ENCODE measurements at places on chromosomes 7 and 10.
A peak's percentile ranks its signal among the peaks of the same experiment; 100 is the strongest.

- DNase-seq = no peak
Observed at GRCh38 chr7:78703391-78703790, 750.1 kb downstream of the MAGI2 start.

- no peak for DNase-seq
Observed at GRCh38 chr7:157484411-157485081, 147.7 kb downstream of the DNAJB6 start.

DNA sequence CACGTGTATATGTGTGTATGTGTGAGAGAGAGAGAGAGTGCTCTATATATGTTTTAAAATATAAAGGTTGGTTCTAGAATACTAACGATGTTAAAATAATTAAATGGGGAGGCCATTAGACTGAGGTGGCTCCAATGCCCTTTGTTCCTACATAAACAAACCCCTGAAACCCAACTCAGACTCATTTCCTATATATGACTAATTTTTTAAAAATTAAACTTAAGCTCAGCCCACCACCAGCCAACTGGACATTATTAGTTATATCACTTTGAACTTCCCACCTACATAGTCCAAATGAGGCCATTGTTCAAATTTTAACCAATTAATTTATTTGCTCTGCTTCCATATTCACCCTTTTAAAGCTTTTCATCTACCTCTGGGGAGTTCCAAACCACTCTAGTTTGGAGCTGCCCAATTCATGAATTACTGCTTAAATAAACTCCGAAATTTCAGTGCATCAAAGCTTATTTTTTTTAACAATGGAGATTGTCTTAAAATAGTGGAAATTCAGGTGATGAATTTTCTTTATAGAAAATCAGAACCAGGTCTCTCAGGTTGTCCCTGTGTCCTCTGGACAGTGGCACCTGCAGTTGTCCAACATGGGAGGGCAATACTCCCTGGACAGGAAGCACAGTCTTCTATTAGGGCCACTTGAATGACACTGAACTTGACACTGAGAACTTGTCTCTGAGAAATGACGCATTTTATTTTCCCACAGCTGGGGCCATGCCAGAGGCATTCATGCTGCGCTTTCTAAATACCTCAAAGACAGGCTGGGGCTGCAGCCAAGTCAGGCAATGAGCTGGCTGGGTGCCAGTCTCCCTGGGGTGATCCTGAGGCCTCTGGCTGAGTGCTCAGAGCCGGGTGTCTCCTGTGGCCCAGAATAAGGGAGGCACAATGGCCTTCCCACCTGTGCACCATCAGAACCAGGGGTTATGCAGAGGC lies 109.5 kb upstream of the TMEM72 start:
- no peak for DNase-seq

- no peak for DNase-seq
Observed at GRCh38 chr10:70106958-70107791, 25.4 kb downstream of the AIFM2 start.

GRCh38 chr10:116398224-116398623 lies 29.4 kb upstream of the PNLIPRP3 start:
- DNase-seq = no peak

- no peak for DNase-seq
Observed at GRCh38 chr10:8511026-8511425, 456.5 kb downstream of the GATA3 start.

DNA sequence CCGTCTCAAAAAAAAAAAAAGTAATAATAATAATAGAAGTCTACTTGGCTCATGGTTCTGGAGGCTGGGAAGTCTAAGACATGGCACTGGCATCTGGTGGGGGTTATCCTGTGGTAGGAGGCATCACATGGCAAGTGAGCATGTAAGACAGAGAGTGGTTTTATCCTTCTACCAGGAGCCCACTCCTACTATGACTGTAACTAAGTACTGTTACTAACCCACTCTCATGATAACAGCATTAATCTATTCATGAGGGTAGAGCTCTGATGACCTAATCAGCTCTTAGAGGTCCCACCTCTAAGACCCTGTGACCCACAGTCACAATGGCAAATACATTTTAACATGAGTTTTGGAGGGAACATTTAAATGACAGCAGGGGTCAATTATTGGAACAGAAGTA lies 43.3 kb upstream of the NRF1 start:
- no peak for DNase-seq

GRCh38 chr7:112495156-112495788 lies 14.5 kb downstream of the LSMEM1 start:
- DNase-seq = no peak

GRCh38 chr10:126878594-126878993 lies 26.6 kb upstream of the DOCK1 start:
- no peak for DNase-seq

- no peak for DNase-seq
Observed at GRCh38 chr10:61673360-61673759, 10.6 kb downstream of the CABCOCO1 start.

DNA sequence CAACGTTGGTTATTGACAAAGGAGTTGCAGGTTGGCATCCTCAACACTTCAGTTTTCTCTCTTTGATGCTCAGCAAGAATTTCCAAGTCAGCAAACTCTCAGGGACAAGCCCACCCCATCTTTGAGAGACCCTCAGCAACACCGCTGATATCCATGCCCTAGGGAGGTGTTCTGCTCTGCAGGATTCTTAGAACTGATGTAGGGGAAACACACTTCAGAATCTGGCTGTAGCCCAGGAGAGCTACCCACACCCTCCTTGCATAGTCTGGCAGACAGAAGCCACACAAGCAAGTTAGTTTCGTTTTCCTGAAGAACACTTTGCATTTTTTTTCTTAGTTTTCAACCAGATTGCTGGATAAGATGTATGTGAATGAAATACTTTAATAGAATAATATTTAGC lies 822 bp downstream of the SAMD9L start:
- DNase-seq = peak; percentile 11

GRCh38 chr7:111980725-111981124 lies 225.5 kb downstream of the DOCK4 start:
- DNase-seq = no peak

- no peak for DNase-seq
Observed at GRCh38 chr7:9201928-9202327, 768.5 kb downstream of the NXPH1 start.

DNA sequence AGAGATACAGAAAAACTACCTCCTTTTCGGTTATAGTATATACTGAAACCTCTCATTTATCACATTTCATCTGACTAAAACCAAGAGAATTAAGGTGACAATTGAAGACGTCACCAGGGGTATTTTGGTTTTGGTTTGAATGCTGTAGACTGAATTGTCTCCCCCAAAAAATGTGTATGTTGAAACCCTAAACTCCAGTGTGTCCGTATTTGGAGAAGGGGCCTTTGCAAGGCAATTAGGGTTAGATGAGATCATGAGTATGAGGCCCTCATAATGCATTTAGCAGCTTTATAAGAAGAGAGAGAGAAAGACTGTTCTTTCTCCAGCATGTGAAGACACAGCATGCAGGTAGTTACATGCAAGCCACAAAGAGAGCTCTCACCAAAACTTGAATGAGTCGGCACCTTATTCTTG lies 59.5 kb downstream of the CACNA2D1 start:
- no peak for DNase-seq

DNA sequence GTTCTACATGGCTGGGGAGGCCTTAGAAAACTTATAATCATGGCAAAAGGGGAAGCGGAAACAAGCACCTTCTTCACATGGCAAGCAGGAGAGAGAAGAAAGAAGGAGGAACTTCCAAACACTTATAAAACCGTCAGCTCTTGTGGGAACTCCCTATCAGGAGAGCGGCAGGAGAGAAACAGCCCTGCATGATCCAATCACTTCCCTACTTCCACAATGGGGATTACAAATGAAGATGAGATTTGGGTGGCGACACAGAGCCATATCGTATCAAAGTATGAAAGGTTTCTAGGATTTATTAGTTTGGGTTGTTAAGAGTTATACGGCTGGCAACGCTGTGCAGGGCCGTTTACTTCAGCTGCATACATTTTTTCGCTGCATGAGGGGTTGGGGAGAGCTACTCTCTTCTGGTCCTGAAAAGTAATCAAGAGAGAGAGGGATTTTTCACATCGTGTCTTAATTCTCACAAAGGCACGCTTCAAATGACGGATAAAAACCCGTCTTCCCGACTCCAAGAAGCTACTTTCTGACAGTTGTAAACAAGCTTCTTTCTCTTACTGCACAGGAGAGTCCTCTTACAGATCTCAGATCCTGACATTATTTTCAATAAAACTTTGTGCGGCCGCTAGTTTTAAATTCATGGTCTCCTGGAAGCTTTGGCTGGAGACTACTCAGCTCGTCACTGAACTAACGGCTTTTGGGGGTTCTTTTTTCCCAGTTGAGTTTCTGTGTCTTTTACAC lies 751 bp upstream of the GTPBP10 start:
- DNase-seq = no peak

GRCh38 chr7:51602376-51602775 lies 285.8 kb upstream of the COBL start:
- no peak for DNase-seq

GRCh38 chr7:2281541-2281940 lies 32.7 kb downstream of the SNX8 start:
- no peak for DNase-seq

DNA sequence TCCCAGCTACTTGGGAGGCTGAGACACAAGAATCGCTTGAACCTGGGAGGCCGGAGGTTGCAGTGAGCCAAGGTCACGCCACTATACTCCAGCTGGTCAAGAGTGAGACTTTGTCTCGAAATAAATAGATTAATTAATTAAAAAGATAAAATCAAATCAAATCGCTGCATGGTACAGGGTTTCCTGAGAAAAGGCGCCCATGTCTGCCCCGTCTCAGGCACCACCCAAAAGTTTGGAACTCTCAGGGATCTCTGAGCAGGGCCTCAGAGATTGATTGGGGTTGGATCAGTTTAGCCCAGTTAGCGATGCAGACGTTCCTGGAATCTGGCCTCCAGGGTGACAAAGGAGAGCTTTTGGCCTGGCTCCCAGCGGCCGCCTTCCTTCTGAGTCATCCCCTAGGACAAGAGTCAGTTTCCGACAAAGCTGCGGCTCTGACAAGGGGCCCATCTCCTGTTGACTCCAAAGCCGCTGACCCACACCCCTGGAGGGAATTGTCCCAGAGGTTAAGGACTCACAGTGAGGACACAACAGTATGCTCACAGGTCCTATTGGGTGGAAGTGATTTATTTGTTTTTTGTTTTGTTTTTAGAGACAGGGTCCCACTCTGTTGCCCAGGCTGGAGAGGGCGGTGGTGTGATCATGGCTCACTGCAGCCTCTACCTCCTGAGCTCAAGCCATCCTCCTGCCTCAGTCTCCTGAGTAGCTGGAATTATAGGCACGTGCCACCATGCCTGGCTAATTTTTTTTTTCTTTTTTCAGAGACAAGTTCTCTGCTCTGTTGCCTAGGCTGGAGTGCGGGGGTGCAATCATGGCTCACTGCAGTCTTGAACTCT lies 6.8 kb downstream of the ORAI2 start:
- DNase-seq = no peak

GRCh38 chr10:71090801-71091200 lies 121.6 kb upstream of the UNC5B start:
- DNase-seq = no peak

DNA sequence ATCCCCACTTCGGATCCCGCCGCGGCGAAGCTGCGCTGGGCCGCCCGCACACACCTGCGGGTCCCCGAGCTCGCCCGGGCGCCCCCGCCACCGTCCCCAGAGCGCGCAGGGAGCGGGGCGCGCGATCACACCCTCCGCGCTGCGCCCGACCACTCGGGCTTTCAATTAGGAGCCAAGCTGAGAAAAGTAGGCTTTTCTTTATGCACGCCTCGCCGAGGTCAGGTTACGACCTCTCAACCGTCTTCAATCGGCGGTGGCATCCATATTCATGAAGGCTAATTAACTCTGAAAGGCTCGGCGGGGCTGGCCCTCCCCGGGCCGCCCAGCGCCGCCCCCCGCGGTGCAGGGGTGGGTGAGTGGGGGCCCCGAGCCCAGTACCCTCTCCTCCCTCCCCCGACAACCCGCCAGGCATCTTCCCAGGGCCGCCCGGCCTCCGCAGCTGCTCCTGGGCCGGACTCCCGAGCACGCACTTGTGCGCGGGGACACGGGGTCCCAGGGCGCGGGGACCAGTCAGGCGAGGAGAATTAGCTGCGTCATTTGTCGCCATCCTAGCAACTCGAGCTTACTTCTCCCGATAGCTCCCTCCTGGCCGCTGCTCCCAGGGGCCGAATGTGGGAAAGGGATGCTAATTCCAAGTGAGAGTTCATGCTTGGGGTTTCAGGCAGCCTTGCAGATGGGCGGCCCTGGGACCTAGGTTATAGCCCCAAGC lies 155.5 kb upstream of the LYZL2 start:
- peak; percentile 13 for DNase-seq

- no peak for DNase-seq
Observed at GRCh38 chr10:59942556-59942955, 36.2 kb upstream of the CCDC6 start.

GRCh38 chr7:32330602-32331001 lies 159.6 kb downstream of the LSM5 start:
- DNase-seq = no peak

DNA sequence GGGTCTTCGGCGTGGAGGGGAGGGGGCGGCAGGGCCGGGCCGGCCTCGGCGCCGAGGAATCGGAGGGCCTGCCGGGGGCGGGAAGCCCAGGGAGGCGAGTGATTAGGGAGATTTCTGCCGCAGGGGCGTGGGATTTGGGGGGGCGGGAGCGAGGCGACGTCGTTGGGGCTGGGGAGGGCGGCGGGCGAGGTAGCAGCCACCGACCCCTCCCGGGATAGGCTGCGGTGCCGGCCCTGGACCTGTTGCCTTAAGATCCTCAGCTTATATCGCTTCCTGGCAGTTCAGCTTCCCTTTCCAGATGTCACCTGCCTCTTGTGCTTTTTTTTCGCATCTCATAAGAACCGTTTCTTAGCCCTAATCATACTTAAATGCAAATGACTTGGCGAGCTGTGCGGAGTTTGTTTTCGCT lies 655 bp downstream of the LMTK2 start:
- DNase-seq = no peak

All from activated CD4-positive, alpha-beta T cell treated with anti-CD3 and anti-CD28 coated beads, Interleukin-2, amount 50 U/mL, for 4 hours (primary cell).